ENCODE measurements at places on chromosomes 2 and 18.

GRCh38 chr2:170322140-170322766, 144.3 kb downstream of the MYO3B start:
- no peak for DNase-seq

DNA sequence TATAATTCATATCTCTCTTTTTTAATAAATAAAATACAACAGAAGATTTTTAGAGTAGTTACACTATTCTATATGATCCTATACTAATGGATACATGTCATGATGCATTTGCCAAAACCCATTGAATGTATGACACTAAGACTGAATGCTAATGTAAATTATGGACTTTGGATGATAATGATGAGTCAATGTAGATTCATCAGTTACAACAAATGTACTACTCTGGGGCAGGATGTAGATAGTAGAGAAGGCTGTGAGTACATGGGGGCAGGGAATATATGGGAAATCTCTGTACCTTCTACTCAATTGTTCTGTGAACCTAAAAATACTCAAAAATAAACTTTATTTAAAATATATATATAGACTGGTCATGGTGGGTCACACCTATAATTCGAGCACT, 45.6 kb upstream of the NEDD4L start:
- no peak for DNase-seq

GRCh38 chr18:13471971-13472628, 253.5 kb downstream of the LDLRAD4 start:
- DNase-seq = no peak

DNA sequence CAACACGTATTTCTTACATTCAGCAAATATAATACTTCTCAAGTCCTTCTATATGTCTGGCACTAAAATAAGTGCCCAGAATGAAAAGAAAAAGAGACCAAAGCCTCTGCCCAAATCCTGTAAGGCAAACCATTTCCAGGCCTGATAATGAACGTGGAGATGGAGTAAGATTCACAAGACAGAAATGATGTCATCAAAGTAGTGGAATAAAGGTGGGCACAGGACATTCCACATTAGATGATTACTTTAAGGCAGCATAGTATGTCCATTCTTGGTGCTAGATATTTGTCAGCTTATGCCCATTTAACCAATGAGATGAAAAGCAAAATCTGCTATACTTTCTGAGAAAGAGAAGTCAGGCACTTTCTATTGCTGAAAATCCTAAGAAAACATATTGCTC, 38.5 kb downstream of the CNTNAP5 start:
- DNase-seq = no peak

GRCh38 chr2:46487667-46488335, 8.4 kb downstream of the TMEM247 start:
- DNase-seq = no peak

DNA sequence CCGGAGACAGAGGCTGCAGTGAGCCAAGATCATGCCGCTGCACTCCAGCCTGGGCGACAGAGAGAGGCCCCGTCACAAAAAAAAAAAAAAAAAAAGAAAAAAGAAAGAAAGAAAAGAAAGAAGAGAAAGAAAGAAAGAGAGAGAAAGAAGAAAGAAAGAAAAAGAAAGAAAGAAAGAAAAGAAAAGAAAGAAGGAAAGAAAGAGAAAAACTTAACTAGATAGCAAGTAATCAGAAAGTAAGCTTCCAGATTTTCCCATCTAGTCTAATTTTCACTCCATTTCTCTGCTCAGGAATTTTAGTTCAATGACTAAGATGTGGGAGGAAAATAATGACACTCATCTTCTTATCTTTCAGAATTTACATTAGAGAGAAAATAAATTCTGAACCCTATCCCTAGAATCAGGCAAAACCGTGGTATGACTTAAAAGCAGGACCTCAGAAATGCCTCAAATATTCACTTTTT, 2.4 kb downstream of the GFPT1 start:
- no peak for DNase-seq

GRCh38 chr18:64179556-64180080, 30.7 kb upstream of the LINC00305 start:
- DNase-seq = no peak

DNA sequence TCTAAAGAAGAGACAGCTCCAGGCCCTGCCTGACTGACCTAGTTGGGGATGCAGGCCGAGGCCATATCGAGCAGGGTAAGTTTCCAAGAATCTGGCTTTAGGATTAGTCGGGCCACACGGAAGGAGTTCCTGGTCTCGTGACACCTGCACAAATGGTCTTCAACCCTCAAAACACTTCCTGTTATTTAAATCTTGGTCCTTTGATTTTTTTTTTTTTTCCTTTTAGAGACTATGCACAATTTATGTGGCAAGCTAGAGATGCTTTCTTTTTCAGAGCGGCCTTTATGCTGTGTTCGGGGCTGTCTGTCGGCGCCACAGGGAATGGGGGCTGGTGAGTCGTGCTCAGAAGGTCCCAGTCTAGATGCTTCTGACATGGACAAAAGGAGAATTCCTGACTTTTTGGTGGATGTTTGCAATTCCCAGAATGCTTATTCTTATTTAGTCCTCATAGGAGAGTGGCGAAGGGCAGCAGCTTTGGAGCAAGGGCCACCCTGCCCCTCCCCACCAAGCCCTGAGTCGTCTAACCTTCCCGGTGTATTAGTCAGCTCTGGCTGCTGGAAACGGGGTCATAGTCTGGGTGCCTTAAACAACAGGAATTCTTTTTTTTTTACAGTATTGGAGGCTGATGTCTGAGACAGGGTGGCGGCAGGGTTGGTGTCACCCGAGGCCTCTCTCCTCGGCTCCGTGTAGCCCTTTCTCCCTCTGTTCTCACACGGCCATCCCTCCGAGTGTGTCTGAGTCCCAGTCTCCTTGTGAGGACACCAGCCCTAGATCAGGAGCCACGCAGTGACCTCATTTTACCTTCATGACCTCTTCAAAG, 27.4 kb downstream of the HPCAL1 start:
- DNase-seq = no peak

- no peak for DNase-seq
Observed at GRCh38 chr2:217938036-217938435, 64.8 kb downstream of the TNS1 start.

DNA sequence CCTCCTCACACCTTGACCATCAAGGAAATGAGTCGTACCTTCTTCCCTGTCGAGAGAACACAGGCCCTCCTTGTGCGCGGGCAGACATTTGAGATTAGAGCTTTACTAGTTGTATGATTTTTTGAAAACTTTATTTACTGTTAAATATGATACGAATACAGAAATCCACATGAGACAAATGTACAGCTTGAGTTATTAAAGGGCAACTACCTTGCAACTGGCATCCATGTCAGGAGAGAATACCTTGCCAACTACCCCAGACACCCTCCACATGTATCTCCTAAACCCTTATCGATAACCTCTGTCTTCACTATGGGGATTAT, 28.3 kb downstream of the KLHL23 start:
- no peak for DNase-seq

All from amygdala (tissue), 56 donors.